ENCODE measurements at places on chromosomes 3 and 15.

GRCh38 chr3:171311784-171312183, 148.4 kb downstream of the TNIK start:
- DNase-seq = peak; percentile 76

- DNase-seq = peak; percentile 1
Measured at GRCh38 chr15:57667171-57667849, 39.2 kb upstream of the POLR2M start.

GRCh38 chr3:16460886-16461285, 52.6 kb downstream of the RFTN1 start:
- DNase-seq = no peak

DNA sequence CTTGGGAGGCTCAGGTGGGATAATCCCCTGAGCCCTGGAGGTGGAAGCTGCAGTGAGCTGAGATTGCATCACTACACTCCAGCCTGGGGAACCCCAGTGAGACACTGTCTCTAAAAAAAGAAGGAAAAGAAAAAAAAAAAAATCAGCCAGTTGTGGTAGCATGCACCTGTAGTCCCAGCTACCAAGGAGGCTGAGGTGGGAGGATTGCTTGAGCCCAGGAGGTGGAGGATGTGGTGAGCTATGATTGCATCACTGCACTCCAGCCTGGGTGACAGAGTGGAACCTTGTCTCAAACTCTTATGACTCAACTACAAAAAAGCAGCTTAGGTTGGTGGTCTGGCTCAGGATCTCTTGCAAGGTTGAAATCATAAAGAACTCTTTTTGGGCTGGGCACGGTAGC, 19.3 kb upstream of the GPX1 start:
- DNase-seq = peak; percentile 39

GRCh38 chr3:195753581-195753980, 32.8 kb downstream of the MUC20 start:
- no peak for DNase-seq

DNA sequence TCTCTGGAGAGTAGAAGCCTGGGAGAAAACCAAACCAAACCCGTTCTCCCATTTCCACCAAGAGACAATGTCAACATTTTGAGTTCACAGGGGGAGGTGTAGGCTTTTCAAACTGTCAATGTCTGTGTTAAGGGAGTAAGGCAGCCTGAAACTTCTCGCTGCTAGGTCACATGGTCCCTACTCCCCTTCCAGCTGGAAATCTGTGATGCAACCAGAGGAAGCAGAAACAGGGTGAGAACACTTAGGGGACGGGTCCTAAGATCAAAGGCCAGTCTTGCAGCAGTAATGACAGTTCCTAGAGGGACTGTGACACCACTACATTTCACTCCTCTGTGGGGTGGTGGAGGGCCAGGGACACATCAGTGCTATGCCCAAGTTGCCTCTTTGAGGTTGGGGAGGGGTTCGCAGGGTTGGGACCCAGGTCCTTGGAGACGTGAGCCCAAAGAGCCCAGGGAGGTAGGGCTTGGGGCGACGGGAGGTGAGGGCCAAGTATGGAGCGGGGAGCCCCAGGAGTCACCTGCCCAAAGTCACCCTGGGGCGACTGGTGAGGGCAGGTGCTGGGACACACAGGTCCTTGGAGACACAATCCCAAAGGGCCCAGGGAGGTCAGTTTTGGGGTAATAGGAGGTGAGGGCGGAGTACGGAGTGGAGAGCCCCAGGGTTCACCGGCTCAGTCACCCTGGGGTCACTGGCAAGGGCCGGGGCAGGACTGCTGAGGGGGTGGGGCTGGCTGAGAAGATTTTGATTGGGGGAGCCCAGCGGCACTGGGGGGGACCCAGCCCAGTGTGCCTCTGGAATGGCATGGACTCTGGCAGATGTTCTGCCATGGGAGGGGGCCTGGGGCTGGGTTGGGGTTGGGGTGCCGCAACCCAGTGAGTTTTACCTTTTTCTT, 582 bp downstream of the GOLGA6L2 start:
- no peak for DNase-seq

GRCh38 chr15:35932531-35932930, 386.6 kb upstream of the DPH6 start:
- no peak for DNase-seq
